ENCODE measurements at places on chromosomes 12 and 14. TPM values are rescaled to one million over a fixed set of nuclear protein-coding genes. Genes with fewer than 3 reads are reported as not detected.

GRCh38 chr14:71143381-71144290, 236.4 kb downstream of the PCNX1 start:
- H3K36me3 ChIP-seq: no peaks in the 10 kb centered on the region
- H3K27me3 ChIP-seq: no peaks in the 10 kb centered on the region
- H3K4me3 ChIP-seq: peak overlapping the region; percentile 64
- peak; percentile 66 for DNase-seq
- peaks cover 65% of the 10 kb centered on the region for H3K4me1 ChIP-seq

GRCh38 chr12:68375756-68376695, 43.9 kb upstream of the MDM1 start:
- no peak for DNase-seq
- H3K27me3 ChIP-seq: no peaks in the 10 kb centered on the region
- H3K27ac ChIP-seq: peak overlapping the region; percentile 60
- no peak overlapping the region for H3K4me3 ChIP-seq
- H3K36me3 ChIP-seq: peaks cover 9% of the 10 kb centered on the region

DNA sequence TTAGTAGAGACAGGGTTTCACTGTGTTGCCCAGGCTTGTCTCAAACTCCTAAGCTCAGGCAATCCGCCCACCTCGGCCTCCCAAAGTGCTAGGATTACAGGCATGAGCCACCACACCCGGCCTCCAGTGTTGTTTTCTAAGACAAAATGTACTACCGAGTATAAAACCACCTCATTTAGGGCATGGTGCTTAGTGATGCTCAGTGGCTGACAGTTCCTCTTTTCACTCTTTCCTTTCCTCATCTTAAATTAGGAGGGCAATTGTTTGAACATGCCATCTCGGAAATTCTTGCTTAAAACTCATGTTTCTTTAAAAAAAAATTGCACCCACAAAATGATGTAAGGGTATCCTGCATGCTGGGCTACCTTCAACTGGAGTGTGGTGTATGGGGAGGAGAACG, 89.0 kb downstream of the RFX4 start:
- DNase-seq: no peak
- peaks cover 12% of the 10 kb centered on the region for H3K27me3 ChIP-seq
- H3K36me3 ChIP-seq: no peaks in the 10 kb centered on the region
- H3K27ac ChIP-seq: no peak overlapping the region
- H3K4me3 ChIP-seq: no peak overlapping the region

DNA sequence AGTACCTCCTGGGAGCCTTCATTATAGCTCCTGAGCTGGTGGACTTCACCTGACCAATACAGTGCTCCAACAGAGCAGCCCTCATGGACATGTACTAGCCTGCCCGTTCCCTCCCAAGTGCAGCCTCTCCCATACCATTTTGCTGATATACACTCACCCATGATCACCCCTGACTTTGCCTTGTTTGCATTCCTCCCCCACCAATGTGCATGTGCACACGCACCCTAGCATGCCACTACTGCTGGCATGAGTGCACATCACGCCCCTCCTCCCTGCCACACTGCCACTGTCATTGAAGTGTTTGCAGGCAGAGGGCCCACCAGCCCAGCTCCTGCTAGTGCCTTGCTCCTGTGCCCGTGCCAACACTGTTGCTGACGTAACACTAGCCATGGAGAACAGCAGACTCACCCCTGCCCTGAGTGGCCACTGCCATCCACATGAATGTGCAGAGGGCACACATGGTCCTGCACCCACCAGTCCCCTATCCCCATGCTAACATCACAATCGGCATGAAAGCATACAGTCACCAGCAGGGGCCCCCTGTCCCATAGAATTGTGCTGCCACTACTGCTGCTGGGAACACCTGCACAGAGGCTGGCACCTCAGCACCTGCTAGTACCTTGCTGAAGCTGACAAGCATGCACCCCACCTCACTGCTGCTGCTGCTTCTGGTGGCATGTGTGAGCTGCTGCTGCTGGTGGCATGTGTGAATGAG, 110.3 kb downstream of the SINHCAF start:
- no peak overlapping the region for H3K27ac ChIP-seq
- no peaks in the 10 kb centered on the region for H3K4me1 ChIP-seq
- DNase-seq: no peak
- H3K36me3 ChIP-seq: no peaks in the 10 kb centered on the region

DNA sequence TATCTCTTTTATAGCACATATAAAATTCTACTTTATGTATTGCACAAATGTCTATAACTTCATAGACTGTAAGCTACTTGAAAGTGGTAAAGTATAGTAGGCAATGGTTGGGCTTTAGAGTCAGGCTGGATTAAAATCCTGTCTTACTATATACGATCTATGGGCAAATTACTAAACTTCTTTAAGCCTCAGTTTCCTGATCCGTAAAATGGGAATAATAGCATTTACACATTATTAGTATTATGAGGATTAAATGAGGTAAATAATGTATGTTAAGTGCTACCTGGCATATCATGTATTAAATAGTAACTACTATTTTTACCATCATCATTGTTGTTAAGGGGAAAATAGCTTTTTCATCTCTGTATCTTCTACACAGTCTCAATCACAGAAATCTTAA, 14.4 kb downstream of the POLE2 start:
- peaks cover 22% of the 10 kb centered on the region for H3K36me3 ChIP-seq
- H3K4me3 ChIP-seq: no peak overlapping the region
- no peaks in the 10 kb centered on the region for H3K27me3 ChIP-seq
- DNase-seq: no peak

DNA sequence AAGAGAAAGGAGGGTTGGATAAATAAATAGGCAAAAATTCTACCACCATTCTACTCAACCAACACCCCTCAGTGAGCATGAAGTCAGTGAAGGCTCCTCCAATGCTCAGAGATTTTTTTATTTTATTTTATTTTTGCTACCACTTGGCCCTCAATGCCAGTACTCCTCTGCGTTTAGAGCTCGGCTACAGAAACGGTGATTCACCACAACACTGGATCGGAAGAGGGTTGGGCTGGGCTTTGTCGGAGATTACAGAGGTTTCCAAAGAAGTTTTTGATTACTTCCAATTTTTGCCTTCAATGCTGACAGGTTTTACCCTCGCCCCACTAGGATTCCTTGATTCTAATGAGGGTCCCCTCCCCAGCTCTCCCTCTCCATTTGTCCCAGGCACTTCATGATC, 1027.2 kb upstream of the TMEM132C start:
- no peak overlapping the region for H3K27ac ChIP-seq
- H3K36me3 ChIP-seq: no peaks in the 10 kb centered on the region
- no peaks in the 10 kb centered on the region for H3K4me1 ChIP-seq
- DNase-seq: no peak

- peaks cover 7% of the 10 kb centered on the region for H3K4me1 ChIP-seq
- no peaks in the 10 kb centered on the region for H3K27me3 ChIP-seq
- H3K36me3 ChIP-seq: peaks cover 2% of the 10 kb centered on the region
- no peak for DNase-seq
Observed at GRCh38 chr12:1047898-1048660, 57.1 kb downstream of the ERC1 start.

DNA sequence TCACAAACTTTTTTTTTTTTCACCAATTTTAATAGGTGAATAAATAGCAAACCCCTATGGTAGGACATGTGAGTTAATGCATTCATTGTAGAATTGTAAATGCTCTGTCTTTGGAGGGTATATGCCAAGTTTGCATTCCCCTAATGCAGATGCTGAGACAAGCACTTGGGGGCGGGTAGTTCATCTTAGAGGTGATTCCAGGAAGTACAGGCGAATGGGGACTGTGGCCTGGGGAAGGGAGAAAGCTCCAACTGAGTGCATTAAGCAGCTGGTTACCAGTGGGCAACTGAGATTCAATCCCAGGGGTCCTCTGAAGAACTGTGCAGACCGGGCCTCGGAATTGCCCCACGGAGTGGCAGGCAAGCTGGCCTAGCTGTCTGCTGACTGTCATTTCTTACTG, 107.6 kb downstream of the ZNF664 start:
- H3K27ac ChIP-seq: no peak overlapping the region
- no peaks in the 10 kb centered on the region for H3K27me3 ChIP-seq
- no peaks in the 10 kb centered on the region for H3K4me1 ChIP-seq
- H3K36me3 ChIP-seq: no peaks in the 10 kb centered on the region
- no peak for DNase-seq

DNA sequence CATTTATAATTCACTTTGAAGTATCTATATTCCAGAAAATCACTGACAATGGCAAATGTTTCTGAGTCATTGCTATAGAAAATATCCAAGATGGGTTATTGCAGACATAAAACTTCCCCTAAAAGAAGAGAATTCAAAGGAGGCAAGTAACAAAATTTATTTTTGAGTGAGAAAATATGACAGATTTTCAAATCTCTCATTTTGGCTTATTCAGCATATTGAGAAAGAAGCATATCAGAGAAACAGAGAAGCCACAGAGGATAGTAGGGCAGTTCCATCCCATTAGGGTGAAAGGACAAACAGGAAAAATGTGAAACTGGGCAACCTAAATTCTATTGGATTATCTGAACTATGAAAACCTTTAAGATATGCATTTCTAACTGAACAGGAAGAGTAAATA, 85.0 kb downstream of the SYT1 start:
- H3K27me3 ChIP-seq: no peaks in the 10 kb centered on the region
- no peaks in the 10 kb centered on the region for H3K36me3 ChIP-seq
- DNase-seq: no peak
- H3K4me1 ChIP-seq: no peaks in the 10 kb centered on the region

GRCh38 chr12:97097734-97098133, 190.7 kb downstream of the NEDD1 start:
- no peak for DNase-seq
- H3K4me3 ChIP-seq: no peak overlapping the region
- H3K4me1 ChIP-seq: no peaks in the 10 kb centered on the region

DNA sequence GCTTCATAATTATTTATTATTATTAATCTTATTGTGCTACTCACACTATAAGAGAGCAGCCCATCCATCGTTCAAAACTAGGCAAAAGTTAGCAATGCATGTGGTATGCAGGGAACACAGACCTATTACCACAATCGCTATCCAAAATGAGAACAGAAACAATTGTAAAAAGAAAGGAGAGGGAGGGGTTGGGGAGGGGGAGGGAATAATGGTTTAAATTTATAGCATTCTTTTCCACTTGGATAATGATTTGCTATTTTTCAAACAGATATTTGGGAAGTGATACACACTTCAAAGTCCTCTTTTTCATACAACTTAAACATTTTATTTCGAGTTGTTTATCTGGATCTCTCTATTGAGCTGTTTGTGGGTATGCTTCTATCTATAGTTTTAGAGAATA, 248.6 kb upstream of the SOX5 start:
- no peaks in the 10 kb centered on the region for H3K27me3 ChIP-seq
- no peaks in the 10 kb centered on the region for H3K36me3 ChIP-seq
- H3K27ac ChIP-seq: no peak overlapping the region
- no peak for DNase-seq

DNA sequence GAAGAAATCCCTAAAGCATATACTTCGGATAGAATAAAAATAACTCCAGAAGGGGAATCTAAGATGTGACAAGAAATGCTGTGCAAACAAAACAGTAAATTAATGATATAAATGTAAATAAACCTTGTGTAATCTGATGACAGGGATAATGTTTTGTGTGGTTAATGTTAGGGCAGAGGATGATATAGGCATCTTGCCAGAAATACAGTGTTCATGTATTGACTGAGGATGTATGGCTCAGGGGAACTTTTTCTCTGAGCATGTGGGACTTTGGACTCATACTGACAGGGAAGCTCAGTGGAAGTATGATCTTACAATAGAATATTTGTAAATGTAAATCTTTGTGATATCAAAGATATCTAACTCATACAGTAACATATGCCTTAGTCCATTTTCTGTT, 420.2 kb downstream of the TMTC2 start:
- H3K36me3 ChIP-seq: no peaks in the 10 kb centered on the region
- no peak for DNase-seq
- H3K27me3 ChIP-seq: no peaks in the 10 kb centered on the region
- H3K4me3 ChIP-seq: no peak overlapping the region
- H3K27ac ChIP-seq: no peak overlapping the region
- no peaks in the 10 kb centered on the region for H3K4me1 ChIP-seq

DNA sequence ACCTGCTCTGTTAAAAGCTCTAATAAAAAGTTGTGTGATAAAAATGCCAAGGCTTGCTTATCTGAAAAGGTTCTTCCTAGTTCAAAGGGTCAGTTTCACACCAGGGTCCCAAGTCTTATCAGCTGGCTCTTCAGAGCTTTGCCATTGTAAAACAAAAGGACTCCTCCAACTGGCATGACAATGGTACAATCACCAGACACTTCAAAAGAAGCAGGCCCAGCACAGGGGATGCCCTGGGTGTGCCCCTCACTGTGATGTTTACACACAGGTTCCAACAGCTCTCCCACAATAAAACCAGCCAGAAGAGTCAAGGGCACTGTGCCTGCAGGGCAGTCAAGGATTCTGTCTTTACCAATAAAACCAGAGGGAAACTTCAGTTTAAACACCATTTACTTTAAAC, 78.7 kb downstream of the PRICKLE1 start:
- no peaks in the 10 kb centered on the region for H3K4me1 ChIP-seq
- H3K36me3 ChIP-seq: no peaks in the 10 kb centered on the region
- H3K27ac ChIP-seq: no peak overlapping the region

KCNH3 gene
- 1.6 TPM for total RNA-seq

ASCL1 gene
- 0.08 TPM for total RNA-seq

ACOT4 gene
- 1.1 TPM for total RNA-seq

NTF3 gene
- total RNA-seq: not detected

CLEC4D gene
- not detected for total RNA-seq

HOXC12 gene
- not detected for total RNA-seq

RASSF9 gene
- total RNA-seq: not detected

ADAMTS20 gene
- not detected for total RNA-seq

ASIC1 gene
- total RNA-seq: 11.2 TPM

TROAP gene
- total RNA-seq: 46.0 TPM

All from activated T-helper 1 cell treated with anti-CD3 and anti-CD28 coated beads, Interleukin-12 subunit alpha, Interleukin-12 subunit beta, Interleukin-2, Interleukin-4 antibody, amounts not matched to agents 30 ng/mL and 10 ng/mL and 1 ng/mL, durations not matched to agents 14 hours and 24 hours and 36 hours (primary cell).